Hematopoietic multipotent progenitor cell (in vitro differentiated cells): ENCODE measurements at places on chromosomes 5 and 9. TPM values are rescaled to one million over a fixed set of nuclear protein-coding genes. Genes with fewer than 3 reads are reported as not detected.

Gene ERBIN
- total RNA-seq: 19.4 TPM

Gene ZNF883
- 1.1 TPM for total RNA-seq

Gene C5orf34
- total RNA-seq: 1.6 TPM

Gene FAXDC2
- 9.4 TPM for total RNA-seq

Gene TMEM232
- 1.9 TPM for total RNA-seq

Gene LIX1
- not detected for total RNA-seq

- no peak for DNase-seq
Observed at GRCh38 chr5:135952683-135953082, 2.1 kb downstream of the LECT2 start.

DNA sequence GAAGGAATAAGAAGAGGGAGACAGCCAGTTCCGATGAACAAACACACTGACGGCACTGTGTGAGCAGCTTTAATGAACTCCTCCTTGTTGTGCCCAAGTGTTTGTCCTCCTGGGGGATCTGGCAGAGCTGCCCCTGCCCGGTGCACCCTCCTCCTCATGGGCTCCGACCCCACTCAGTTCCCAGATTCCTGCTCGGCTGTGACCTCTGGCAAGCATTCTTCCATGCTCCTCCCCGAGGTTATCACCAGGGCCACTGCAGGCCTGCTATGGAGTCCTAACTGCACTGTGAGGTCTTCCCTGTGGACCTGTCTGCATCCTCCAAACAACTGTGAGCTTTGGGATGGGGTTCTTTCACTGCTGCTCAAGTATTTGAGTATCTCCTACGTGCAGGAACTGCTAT lies 142.2 kb downstream of the DCP2 start:
- no peak for DNase-seq

- DNase-seq: peak; percentile 3
Observed at GRCh38 chr9:110769667-110770066, 101.1 kb downstream of the MUSK start.

DNA sequence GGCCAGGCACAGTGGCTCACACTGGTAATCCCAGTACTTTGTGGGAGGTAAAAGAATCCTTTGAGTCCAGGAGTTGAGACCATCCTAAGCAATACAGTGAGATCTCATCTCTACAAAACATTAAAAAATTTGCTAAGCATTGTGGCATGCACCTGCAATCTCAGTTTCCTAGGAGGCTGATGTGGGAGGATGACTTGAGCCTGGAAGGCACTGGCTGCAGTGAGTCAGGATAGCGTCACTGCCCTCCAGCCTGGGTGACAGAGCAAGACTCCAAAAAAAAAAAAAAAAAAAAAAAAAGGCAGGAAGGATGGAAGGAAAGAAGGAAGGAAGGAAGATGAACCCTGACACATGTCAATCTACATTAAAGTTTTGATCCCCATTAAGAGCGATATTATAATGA lies 1452.2 kb upstream of the ACO1 start:
- DNase-seq: no peak

GRCh38 chr9:118438810-118439209 lies 734.6 kb downstream of the TLR4 start:
- no peak for DNase-seq

GRCh38 chr5:163306421-163306820 lies 131.0 kb upstream of the CCNG1 start:
- no peak for DNase-seq

GRCh38 chr9:13718086-13718485 lies 438.6 kb upstream of the MPDZ start:
- no peak for DNase-seq

- DNase-seq: no peak
Observed at GRCh38 chr9:98429613-98430012, 174.2 kb upstream of the TBC1D2 start.

DNA sequence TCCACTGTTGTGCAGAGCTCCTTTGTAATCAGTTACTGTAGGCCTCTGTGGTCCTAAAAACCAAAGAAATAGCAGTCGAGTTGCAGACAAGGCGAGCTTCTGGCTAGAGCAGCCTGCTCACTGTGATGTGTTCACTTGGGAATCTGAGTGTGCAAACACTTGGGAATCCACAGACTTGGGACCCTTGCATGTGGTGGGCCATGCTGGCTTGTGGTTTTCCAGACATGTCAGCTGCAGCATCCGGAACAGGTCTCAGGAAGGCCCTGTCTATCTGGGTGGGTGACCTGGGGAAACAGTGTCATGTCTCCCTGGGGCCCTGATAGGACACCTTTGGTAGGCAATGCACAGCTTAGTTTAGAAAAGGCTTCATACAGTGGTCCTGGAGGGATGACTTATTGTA lies 66.4 kb downstream of the WWC1 start:
- no peak for DNase-seq
